Progenitor cell of endocrine pancreas (in vitro differentiated cells): ENCODE measurements at places on chromosomes 2 and 18. TPM values are rescaled to one million over a fixed set of nuclear protein-coding genes. Genes with fewer than 3 reads are reported as not detected.
A peak's percentile ranks its signal among the peaks of the same experiment; 100 is the strongest.

DNA sequence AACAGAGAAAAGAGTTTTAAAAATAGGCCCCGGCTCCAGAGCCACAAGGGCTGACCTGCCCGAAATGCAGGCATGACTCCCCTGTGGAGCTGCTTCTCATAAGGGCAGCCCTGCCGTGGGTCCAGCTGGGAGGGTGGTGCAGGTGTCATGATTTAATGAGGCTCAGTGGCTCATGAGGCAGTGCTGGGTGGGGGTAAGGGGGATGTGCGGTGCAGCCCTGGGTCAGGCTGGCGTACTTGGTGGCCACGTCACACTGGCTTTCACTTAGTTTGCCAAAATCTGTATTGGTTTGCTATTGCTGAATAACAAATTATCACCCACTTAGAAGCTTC, 33.6 kb downstream of the HJURP start:
- no peak for DNase-seq

GRCh38 chr2:44109166-44109565, 59.5 kb upstream of the PPM1B start:
- no peak for DNase-seq

- no peak for DNase-seq
These were observed 138.4 kb downstream of the EIPR1 start for GRCh38 chr2:3238951-3239841.

DNA sequence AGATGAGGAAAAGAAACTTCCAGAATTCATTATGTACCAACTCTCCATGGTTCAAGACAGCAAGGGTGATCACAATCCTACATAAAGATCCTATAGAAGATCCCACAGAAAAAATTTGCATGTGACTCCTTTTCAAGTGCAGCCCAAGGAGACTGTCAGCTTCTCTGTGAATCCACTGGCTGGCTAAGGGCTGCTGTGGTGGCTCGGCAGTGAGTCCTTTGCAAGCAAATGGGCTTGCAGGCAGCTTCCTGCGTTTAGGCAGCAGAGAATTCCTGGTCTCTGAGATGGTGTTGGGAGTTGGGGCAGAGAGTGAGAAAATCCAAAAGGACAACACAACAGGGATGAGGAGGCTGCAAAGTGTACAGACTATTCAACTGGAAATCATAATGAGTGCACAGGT, 43.4 kb downstream of the NABP1 start:
- DNase-seq = no peak

GRCh38 chr2:205451901-205452512, 230.3 kb upstream of the NRP2 start:
- no peak for DNase-seq

- no peak for DNase-seq
These were observed 630.6 kb upstream of the ZNF804A start for GRCh38 chr2:183967756-183968155.

GRCh38 chr2:219435701-219436100, 1.1 kb downstream of the SPEG start:
- no peak for DNase-seq

DNA sequence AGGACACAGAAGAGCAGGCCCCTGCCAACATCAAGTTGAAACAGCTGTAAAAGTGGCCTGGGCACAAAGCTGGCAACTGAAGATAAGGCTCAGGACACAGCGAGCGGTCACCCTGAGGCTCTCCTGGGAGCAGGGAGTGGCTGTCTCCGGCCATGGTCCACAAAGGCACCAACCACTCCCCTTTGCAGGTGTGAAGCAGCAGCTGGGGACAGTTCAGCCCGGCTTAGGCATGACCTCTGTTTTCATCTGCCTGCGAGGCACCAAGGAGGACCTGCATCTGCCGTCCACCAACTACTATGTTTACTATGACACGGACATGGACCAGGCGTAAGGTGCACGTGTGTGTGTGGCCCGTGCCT, 12.9 kb downstream of the TGOLN2 start:
- DNase-seq = no peak

DNA sequence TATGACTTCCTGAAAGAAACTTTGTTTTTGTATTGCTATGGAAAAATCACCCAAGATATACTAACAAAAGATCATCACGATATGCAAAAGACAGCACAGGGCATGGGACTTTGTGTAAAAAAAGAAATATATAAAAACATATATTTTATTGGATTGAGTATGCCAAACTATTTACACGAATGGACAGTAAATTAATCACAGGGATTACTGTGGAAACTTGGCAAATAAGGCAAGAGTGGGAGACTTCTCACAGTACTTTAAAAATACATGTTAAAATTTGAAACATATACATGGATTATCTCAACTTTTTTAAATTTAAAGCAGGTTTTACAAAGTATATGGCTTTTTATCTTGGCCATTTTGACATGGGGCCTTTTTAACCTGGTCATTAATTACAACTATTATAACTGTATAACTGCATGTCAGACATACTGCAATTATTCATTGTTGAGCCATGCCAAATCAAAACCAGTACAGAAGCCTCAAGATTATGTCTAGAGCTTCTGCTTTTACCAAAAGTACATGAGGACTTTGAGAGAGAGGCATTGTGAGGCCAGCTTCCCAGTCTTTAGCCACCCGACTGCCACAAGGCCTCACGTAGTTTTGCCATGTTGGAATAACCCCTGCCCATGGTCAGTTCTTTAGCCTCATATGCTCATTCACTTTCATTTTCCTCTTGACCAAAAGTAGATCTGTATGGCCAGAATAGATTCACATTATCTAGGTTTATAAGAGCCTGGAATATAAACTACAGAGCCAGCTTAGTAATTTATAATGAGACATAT, 419.8 kb downstream of the SETBP1 start:
- no peak for DNase-seq

GRCh38 chr2:233822781-233823730, 31.3 kb downstream of the HJURP start:
- DNase-seq = no peak

- peak; percentile 60 for DNase-seq
These were observed 127.4 kb downstream of the ARHGEF4 start for GRCh38 chr2:130963849-130964793.

DNA sequence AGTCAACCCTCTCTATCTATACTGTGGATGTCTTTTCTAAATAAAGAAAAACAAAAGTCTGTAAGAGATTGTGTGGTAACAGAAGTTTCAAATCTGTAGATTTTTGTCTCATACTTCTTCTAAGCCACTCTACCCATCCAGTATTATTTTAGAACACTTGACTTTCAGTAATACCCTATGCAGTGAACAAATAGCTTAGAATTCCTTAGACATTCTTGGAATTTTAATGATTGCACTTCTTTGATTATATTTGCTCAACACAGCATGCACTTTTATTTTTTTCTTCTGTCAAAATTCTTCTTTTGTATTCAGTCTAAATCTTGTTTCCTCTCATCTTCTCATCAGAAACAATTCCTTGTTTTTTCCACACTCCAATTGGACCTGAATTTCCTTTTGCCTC, 1080.2 kb downstream of the SUCLG1 start:
- DNase-seq = no peak

GRCh38 chr2:149783284-149783683, 195.7 kb upstream of the MMADHC start:
- no peak for DNase-seq

DNA sequence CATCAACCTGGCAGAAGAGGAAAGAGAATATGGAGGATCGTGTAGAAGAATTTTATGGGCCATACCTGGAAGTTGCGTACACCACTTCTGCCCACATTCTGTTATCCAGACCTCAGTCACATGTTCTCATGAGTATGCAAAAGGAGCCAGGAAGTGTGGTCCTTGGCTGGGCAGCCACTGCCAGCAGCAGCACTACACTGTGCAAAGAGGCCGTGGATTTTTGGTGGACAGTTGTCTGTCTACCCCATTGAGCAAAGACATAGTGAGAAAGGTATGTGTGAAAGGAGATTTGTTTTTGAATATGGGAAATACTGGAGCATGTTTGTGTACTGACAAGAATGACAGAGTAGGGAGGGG, 68.1 kb downstream of the SDC1 start:
- DNase-seq = no peak

DNA sequence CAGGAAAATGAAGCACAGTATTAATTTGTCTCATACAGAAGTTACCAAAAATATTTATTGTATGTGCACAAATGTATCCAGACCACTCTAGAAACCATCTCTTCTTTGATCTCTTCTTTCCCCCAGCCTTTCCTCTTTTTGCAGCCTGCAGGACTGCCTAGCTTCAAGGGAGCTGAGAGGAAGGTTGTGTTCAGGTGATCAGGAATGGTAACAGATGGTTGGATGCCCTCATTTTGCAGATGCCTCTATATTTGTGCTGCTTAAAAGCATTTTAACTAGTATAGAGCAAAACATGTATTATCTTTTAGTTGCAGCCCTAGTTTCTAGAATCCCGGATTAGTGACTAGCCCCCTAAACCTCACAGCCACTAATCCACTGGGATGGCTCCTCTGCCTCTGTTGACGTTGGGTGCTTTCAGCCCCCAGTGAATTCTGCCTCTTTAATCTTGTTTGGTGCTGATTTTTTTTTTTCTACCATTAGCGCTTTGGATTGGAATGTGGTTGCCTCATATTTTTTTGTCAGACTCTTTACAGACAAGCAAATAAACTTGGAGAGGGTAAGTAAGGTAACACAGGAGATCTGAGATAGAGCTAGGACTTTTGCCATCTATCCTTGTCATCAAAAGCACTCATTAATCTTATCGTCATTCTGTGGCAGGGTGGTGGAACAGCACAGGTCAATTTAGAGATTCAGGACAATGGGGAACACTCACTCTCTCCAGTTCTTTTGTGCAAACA, 103.8 kb upstream of the NDUFV2 start:
- no peak for DNase-seq

GRCh38 chr2:162484551-162484950, 140.6 kb downstream of the GCA start:
- DNase-seq = no peak

GRCh38 chr2:236665572-236666118, 96.0 kb downstream of the ACKR3 start:
- no peak for DNase-seq

GRCh38 chr2:134690629-134691215, 28.1 kb downstream of the TMEM163 start:
- no peak for DNase-seq

- DNase-seq = peak; percentile 41
These were observed 34.9 kb downstream of the FAM110C start for GRCh38 chr2:11248-11941.

- DNase-seq = no peak
These were observed 423.4 kb upstream of the ID2 start for GRCh38 chr2:8258406-8258805.

DNA sequence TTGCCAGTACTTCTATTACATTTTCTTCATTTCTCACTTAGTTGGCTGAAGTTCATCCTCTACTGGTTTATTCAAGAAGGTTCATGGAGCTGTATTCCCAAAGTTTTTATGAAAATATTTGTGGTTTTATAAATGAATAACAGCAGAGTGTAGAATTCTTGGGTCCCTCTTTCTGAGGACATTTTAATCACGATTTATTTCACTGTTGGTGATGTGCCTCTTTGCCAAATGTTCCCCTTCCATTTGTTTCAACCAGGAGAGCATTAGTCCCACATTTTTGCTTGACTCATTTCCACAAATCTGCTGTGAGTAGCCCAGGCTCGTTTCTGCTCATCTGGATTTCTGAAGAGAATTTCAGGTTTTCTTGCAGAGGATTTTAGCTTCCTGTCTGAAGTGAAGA, 20.8 kb downstream of the COPS7B start:
- DNase-seq = no peak

DNA sequence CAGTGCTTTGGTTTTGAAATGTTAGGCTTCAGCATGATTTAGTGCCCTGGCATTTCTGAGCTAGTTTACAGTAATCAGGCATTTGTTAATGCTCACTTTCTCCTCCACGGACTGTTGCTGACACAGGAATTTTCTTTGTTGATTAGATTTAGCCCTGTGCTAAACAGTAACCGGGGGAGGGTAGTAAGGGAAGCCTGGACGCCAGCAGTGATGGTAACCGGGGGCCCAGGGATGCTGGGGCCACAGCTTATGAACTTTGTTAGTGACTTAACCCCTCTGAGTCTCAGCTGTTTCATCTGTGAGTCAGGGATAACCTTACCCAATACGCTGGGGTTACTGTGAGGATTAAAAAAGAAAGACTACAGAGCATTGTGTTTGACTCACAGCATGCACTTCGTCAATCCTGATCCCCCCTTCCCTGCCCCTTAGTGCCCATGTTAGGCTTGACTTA, 33.5 kb downstream of the KLHL29 start:
- DNase-seq = no peak

DNA sequence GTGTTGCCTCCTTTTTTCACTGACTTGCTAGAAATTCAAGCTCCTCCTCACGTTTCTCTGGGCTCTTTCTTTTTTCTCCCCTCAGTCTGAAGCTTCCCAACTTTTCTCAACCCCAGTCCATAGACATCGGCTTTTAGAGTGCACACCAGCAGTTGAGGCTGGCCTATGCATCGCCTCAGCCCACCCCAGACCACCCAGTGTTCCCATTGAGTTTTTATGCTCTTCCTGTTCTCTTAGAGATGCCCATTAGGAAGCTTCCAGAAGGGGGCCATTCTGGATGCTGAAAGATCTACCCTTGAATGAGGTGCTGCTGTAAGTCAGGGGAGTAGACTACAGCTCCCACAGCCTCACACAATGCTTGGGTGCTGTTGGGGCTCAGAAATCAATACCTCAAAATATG, 12.0 kb upstream of the GYPC start:
- DNase-seq = no peak

DNA sequence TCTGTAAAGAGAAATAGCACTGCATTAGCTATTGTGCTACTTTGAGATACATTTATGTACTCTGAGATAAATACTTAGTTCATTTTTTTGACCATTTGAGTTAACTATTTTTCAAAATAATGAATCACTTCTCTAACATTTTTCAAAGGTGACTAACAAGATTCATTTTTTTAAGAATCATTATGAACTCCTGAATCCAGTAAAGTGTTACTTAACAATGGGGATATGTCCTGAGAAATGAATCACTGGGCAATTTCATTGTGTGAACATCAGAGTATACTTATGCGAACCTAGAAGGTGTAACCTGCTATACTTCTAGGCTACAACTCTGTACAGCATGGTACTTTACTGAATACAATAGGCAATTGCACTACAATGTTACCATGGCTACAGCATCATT, 355.8 kb downstream of the ARL6IP6 start:
- no peak for DNase-seq

PLGLB1 gene
- 6.9 and 8.6 TPM in 2 replicates for total RNA-seq

ZNF385B gene
- total RNA-seq = 4.9 and 5.5 TPM in 2 replicates

GPR45 gene
- total RNA-seq = not detected in 2 replicates

NDC80 gene
- 15.0 and 17.4 TPM in 2 replicates for total RNA-seq

CDH2 gene
- 197 and 210 TPM in 2 replicates for total RNA-seq

NYAP2 gene
- 0.10 TPM in 1 of 2 replicates, not detected in the other for total RNA-seq

AGXT gene
- 1.0 and 1.2 TPM in 2 replicates for total RNA-seq

SLC38A11 gene
- total RNA-seq = 16.6 and 20.1 TPM in 2 replicates
